HepG2 (cell line): ENCODE measurements at places on chromosomes 1 and 21. TPM values are rescaled to one million over a fixed set of nuclear protein-coding genes. Genes with fewer than 3 reads are reported as not detected.

GRCh38 chr1:151255381-151255780 is 847 bp downstream of the PSMD4 start:
- H3K4me1 ChIP-seq, result peaks cover 25% of the 10 kb centered on the region
- no peaks in the 10 kb centered on the region for H3K36me3 ChIP-seq
- no peak for DNase-seq
- no peaks in the 10 kb centered on the region for H3K27me3 ChIP-seq
- H3K27ac ChIP-seq, result peak overlapping the region; percentile 86

DNA sequence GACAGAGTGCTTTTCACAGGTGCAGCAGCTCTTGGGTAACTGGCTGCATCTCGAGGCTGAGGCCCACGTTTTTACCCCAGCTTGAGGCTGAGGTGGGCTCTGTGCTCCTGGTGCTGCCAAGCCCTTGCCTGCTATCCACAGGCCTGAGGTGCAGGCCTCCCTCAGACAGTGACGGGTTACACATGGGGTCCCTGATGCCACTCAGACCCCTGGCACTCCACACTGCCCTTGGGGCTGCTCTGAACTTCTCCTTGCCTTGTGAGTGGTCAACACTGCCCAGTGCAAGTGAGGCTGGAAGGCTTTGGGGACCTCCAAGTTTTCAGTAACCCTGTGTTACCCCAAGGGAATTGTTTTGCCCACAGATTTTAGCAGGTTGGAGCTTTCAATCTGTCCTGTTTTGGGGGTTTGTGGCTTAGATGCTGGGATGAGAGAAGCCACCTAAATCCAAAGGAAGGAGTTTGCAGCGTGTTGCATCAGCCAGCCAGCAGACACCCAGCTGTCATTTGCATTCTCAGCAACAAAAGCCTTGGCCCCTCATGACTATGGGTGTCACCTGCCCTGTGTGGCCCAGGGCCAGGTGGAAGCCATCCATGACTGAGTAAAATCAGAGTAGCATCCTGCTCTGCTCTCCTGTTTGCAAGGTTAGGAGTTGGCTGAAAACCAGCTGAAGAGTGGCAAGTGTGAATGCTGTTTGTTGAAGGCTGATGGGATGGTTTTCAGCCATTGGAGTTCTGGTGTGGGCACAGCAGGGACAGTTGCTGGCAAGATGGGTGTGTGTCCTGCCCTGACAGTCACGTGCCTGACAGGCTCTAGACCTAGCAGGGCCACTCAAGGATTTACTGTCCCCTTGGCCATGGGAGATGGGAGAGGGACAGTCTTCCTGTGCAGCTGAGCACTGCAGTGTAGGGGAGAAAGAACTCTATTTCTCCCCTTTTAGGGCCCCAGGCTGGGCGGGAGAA is 3.2 kb downstream of the RNF187 start:
- no peak overlapping the region for H3K4me3 ChIP-seq
- peak overlapping the region; percentile 12 for H3K27ac ChIP-seq
- H3K27me3 ChIP-seq, result no peaks in the 10 kb centered on the region
- peaks cover 11% of the 10 kb centered on the region for H3K36me3 ChIP-seq
- no peak for DNase-seq

DNA sequence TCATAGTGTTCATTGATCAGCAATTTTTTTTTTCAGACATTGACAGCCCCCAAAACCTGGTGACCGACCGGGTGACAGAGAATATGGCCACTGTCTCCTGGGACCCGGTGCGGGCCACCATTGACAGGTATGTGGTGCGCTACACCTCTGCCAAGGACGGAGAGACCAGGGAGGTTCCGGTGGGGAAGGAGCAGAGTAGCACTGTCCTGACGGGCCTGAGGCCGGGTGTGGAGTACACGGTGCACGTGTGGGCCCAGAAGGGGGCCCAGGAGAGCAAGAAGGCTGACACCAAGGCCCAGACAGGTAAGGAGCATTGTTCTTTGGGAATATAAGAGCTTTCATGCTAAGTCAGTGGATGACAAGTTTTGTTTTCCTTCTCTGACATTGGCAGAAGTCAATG is 49.3 kb downstream of the TNN start:
- no peak overlapping the region for H3K27ac ChIP-seq
- H3K4me1 ChIP-seq, result no peaks in the 10 kb centered on the region
- no peak overlapping the region for H3K4me3 ChIP-seq
- DNase-seq, result no peak

GBP7 gene
- polyA plus RNA-seq, result not detected in 2 replicates

DNA sequence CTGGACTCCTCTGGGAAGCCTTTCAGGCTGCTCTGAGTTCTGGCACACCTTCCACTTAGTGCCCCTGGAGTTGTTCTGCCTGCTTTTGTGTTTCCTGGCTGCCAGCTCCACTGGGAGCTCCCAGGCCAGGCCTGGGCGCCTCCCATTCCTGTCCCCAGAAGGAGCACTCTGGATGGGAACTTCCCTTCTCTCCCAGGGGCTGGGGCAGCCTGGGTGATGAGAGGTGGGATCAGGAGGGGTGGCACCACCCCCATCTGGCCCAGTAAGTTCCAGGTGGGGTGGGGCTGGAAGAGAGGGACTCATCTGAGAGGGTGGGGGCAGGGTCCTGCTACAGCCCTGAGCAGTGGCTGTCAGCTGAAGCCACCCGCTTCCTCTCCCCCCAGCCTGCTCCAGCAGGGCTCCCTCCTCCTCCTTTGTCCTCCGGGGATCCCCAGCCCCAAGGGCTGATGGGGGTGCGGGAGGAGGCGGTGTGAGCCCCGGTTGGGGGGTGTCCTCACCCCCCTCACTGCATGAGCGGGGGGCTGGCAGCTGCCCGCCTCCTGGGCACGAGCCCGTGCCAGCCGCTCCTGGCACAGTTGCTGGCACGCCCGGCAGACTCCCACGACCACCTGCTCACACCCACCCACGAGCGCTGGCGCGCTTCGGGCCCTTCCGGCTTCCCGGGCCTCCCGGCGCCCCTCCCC is 4.7 kb downstream of the FOXO6 start:
- peaks cover 31% of the 10 kb centered on the region for H3K27me3 ChIP-seq
- DNase-seq, result no peak
- no peak overlapping the region for H3K27ac ChIP-seq
- no peaks in the 10 kb centered on the region for H3K36me3 ChIP-seq

TTF2 gene
- polyA plus RNA-seq, result 12.7 and 12.8 TPM in 2 replicates

GRCh38 chr1:94591823-94592570 is 50.4 kb upstream of the F3 start:
- H3K36me3 ChIP-seq, result no peaks in the 10 kb centered on the region
- H3K27me3 ChIP-seq, result no peaks in the 10 kb centered on the region; the same call in 1 of the 2 replicates
- no peak overlapping the region for H3K4me3 ChIP-seq
- no peak for DNase-seq
- H3K4me1 ChIP-seq, result peaks cover 20% of the 10 kb centered on the region

DNA sequence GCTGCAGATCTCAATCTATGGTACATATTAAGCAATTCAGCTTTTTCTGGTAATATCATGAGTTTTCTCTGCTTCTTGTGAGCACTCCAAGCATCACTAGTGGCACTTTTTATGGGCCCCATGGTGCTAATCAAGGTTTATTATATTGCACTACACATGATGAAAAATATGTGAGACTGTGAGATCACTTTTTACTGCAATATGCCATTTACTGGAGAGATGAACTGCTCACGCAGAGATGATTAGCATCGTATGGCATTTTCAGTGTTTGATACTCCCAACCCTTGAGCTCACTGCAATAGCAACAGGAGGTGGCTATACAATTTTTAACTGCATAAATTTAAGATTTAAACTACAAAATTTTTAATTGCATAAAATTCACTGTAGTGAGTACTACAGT is 8.7 kb upstream of the KCNK1 start:
- H3K36me3 ChIP-seq, result no peaks in the 10 kb centered on the region
- no peak for DNase-seq
- no peak overlapping the region for H3K4me3 ChIP-seq
- no peaks in the 10 kb centered on the region for H3K4me1 ChIP-seq

DNA sequence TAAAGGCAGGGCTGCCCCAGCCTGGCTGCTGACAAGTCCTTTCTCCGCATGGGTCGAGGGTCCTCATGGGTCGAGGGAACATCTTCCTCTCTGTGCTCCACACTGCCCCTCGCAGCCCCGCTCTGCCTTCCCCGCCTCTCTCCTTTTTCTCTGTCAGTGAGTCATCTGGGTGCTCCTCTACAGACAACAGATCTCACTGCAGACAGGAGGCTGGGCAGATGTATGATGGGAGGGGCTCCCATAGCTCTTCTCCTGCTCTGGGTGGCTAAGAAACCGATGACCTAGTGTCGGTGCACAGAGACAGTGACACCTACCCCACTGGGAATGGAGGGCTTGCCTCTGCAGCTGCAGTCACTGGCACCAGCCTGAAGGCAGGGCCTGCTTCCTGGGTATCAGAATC is 5.5 kb downstream of the KCNA10 start:
- H3K27me3 ChIP-seq, result no peaks in the 10 kb centered on the region
- no peak overlapping the region for H3K4me3 ChIP-seq
- H3K27ac ChIP-seq, result no peak overlapping the region
- H3K36me3 ChIP-seq, result no peaks in the 10 kb centered on the region
- no peak for DNase-seq
- H3K4me1 ChIP-seq, result no peaks in the 10 kb centered on the region

C1orf115 gene
- polyA plus RNA-seq, result 25.2 and 30.9 TPM in 2 replicates

FLG gene
- polyA plus RNA-seq, result 0.01 TPM in 1 of 2 replicates, not detected in the other

OVAAL gene
- 0.04 and 0.08 TPM in 2 replicates for polyA plus RNA-seq

ARPC5 gene
- polyA plus RNA-seq, result 40.1 and 48.4 TPM in 2 replicates
